ENCODE measurements at places on chromosomes 1 and 21.
A peak's percentile ranks its signal among the peaks of the same experiment; 100 is the strongest.

DNA sequence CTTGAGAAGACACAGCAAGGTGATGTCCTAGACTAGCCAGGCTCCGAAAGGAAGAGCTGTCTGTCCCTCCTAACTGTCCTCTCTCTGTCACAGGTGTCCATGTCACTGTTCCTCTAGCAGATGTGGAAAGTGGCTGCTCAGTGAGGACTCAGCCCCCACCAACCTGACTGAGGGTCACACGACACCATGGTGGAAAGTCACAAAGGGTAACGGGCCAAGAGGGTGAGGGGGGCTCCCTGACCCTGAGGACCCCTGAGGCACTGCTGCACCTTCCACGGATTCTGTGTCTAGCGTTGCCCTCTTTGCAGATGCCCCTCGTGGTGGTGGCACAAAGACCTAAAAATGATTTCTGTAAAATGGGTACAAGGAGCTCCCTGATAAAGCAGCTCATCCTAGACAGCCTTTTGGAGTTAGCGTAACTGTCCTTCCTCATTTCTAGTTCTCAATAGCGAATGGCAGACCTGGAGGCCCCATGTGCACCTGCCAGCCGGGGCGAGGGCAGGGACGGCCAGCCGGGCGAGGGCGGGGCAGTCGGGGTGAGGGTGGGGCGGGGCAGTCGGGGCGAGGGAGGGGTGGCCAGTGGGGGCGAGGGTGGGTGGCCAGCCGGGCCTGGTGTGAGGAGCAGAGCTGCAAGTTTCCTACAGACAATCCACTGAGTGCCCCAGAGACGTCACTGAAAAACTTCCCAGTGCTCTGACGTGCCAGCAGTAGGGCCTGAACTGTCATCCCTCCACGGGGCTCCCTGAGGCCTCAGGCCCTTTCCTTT, 23.4 kb downstream of the POFUT2 start:
- no peak for DNase-seq

DNA sequence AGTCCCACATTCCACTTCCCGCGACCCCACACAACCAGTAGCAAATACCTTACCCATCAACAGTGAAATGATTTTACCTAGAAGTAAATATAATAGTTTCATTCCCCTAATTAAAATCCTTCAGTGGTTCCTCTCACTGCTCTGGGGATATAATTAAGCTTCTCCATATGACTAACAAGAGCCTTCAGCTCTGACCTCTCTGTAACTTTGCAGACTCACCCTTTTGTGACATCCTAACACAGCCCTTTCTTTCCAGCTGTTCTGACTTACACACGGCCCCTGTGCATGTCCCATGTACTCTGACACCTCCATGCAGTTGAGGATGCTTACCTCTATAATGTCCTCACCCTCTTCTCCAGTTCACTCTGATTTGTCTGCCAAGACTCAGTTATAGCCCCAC, 137.3 kb upstream of the SPAG17 start:
- peak; percentile 36 for DNase-seq

- peak; percentile 55 for DNase-seq
Measured at GRCh38 chr1:204254031-204254661, 40.4 kb upstream of the GOLT1A start.

GRCh38 chr1:182525342-182525741, 63.7 kb downstream of the RNASEL start:
- DNase-seq: no peak

DNA sequence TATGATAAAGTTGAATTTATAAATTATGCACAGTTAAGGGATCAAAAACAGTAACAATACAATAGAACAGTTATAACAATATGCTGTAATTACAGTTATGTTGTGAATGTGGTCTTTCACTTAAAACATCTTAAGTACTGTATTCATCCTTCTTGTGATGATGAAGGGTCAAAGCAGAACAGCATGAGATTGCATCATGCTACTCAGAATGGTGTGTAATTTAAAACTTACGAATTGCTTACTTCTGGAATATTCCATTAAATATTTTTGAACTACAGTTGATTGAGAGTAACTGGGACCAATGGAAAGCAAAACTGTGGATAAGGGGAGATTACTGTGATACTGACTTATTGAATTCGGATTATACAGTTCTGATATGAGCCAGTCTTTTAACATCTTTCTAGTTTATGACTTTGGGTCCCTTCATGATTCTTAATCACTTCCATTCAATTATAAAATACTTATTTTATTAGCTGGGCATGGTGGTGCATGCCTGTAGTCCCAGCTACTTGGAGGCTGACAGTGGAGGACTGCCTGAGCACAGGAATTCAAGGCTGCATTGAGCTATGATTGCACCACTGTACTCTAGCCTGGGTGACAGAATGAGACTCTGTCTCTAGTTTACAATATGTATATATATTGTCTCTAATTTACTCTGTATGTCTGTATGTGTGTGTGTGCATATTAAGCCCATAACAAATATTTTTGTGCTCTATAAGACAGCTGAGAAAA, 43.2 kb downstream of the ATP1B1 start:
- no peak for DNase-seq

- peak; percentile 32 for DNase-seq
Measured at GRCh38 chr21:32886339-32886738, 114.8 kb upstream of the PAXBP1 start.

DNA sequence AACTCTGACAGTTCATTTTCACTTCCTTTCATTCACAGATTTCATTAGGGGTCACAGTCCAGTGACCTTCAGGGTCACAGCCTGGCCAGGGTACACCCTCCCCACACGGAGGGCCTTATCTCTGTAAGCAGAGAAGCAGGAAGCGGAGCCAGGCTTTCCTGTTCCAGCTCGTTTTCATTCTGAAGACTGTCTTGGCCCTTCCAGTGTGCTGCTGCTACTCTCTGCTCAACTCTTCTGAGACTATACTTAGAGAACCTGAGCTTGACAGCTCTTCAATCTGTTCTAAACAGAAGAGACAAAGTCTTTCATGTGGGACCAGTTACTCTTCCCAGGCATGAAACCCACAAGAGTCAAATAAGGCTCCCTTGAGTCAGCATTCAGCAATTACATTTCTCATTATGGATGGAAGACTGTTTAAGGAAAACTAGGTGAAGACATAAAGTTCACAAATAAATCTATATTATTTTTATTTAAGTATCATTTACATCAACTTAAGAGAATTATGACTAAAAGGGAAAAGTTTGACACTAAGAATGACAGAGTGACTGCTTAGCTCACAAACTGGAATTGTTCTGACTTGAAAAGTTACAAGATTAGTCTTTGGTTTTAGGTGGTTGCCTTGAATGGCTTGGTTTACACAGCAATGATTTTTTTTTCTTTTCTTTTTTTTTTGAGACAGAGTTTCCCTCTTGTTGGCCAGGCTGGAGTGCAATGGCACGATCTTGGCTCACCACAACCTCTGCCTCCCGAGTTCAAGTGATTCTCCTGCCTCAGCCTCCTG, 4.8 kb upstream of the TDRD10 start:
- DNase-seq: peak; percentile 61

DNA sequence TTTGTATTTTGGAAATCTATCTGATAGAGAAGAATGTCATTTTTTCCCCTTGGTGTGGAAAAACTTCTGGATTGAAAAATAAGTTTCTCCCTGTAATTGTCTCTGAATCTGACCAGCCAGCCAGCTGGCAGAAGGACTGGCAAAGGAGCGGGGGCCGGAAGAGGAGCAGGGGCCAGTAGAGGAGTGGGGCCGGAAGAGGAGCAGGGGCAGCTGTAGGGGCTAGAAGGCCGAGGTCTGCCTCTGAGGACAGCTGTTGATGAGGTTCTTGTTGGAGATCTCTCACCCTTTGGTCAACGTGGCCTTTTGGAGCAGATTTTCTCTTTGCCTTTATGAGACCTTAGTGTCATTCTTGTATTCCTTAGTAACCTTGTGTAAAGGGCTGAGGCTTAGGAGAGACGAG, 121.8 kb downstream of the GALNT2 start:
- no peak for DNase-seq

GRCh38 chr1:96234299-96234698, 487.3 kb upstream of the PTBP2 start:
- DNase-seq: no peak

GRCh38 chr1:24387636-24388175, 25.9 kb downstream of the STPG1 start:
- no peak for DNase-seq

- DNase-seq: no peak
Measured at GRCh38 chr1:37509181-37509580, 5.4 kb downstream of the MEAF6 start.

- DNase-seq: peak; percentile 56
Measured at GRCh38 chr1:41812051-41812450, 106.7 kb downstream of the HIVEP3 start.

- no peak for DNase-seq
Measured at GRCh38 chr1:232754930-232755329, 50.3 kb upstream of the MAP10 start.

DNA sequence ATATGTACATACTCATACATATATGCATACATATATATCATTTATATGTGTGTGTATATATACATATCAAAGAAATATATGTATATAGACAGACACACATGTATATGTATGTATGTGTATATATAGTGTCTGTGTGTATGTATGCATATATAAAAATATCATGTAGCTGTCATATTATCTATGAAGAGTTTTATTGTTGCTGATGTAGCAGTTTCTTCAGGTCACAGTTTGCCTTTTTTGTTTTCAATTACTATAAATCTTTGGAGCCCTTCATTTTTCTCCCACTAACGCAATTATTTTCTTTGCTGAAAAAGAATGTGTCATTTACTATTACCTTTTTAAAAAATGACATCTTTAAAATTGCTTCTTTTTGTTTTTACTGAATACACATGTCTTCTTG, 904.5 kb downstream of the PLA2G4A start:
- no peak for DNase-seq

GRCh38 chr21:40577285-40578043, 269.5 kb downstream of the DSCAM start:
- no peak for DNase-seq

DNA sequence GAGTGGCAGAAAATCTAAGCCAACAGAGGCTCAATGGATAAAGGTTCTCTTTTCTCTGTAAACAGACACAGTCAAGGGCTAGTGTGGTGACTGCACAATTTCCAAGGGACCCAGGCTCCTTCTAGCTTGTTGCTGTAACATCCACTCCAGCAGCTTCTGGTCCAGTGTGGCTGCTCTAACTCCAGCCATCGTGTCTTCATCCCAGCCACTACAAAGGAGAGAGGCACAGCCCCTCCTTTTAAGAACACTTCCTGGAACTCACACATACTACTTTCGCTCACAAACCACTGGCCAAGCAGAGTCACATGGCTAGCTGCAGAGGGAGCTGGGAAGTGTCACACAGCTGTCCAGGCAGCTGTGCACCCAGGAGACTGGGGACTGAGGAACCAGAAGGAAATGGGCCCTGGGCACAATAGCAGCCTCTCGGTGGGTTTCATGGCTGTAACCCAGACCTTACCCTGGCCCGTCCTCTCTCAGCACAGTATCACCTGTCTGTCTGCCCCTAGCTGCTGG, 188.6 kb upstream of the VAMP3 start:
- no peak for DNase-seq

- DNase-seq: no peak
Measured at GRCh38 chr1:33460947-33461629, 11.4 kb upstream of the ZSCAN20 start.

- peak; percentile 46 for DNase-seq
Measured at GRCh38 chr1:6625584-6626149, 999 bp downstream of the THAP3 start.

DNA sequence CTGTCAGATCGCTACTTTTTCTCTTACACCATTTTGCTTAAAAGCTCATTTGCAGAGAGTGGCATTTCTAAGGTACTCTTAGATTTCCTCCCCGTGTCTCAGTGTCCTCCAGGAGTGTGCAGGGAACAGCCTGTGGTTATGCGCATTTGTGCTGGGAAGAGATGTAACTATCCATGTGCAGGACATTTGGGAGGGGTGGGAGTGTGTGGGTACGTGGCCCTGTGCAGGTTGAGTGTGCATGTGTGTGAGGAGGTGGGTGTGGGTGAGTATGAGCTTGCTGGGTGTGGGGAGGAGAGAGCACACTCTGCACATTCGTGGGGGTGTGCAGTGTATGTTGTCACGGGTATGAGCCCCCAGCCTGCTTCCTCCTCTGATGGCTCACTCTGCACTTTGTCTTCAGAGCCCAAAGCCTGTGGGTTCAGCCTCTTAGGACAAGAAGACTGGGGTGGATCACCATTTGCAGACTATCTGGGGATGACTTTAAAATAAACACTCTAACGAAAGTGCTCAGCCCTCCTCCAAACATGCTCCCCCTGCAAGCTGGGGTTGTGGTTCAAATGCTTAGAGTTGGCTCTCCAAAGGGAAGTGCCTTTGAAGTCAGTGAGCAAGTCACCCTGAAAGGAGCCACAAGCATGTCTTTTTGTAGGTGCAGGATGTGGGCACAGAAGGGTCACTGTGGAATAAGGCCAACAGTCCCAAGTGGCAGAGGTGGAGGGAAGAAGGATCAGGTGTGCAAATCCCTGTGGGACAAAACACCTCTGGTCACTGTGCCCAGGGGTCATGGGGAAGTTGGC, 295.4 kb downstream of the RRAGC start:
- no peak for DNase-seq

DNA sequence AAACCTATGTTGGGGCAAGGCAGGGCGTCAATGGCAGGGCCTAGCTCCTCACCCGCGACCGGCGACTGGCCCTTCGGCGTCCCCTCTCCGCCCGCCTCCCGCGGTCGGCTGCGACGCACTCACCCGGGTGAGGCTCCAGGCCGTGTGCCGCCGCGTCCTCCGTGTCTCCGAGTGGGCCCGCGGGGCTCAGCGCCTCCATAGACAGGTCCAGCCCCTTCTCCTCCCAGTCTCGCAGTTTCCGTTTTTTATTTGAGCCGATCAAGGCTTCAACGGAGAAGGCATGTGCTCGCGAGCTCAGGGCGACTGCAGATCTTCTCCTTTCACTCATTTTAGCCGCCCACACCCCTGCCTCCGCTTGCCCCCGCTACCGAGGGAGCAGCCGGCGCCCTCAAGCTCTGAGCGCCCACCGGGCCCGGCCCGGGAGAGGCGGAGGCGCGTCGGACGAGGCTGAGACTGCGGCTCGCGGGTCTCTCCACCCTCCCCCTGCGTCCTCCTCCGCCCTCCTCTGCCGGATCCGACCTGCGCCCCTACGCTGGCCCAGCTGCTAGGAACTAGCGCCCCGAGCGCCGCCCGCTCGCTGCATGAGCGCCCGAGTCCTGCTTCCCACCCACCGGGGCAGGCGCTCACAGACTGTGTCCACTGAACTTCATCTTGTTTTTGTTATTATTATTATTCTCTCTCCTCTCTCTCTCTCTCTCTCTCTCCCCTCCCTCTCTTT, 516 bp downstream of the TBX15 start:
- no peak for DNase-seq

DNA sequence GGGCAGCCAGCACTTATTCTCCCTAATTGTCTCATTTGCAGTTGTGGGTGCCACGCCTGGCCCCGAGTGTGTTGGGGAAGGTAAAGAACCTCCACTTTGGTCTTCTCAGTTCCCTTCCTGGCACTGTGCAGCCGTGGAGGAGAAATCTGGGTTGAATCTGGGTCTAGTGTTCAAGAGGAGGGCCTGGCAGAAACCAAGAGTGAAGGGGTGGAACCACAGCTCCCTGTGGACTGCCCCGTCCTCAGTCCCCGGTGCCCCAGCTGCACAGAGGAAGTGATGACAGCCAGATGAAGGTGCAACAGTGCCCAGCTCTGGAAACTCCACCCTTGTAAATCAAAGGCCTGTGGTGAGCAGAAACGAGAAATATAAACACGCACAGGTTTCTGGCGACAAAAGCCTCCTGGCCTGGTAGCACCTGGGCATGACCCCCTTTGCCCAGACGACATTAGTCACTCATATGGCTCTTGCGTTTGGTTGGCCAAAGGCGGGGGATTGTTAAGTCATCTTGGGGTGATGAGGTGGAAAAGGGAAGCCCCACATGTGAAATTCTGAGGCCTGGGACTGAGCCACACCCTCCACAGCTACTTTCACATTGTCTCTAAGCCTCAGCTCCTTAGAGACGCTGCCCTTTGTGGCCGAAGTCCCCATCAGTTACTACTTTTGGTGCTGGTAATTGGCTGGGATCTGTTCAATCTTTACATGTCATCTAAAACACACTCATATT, 4.2 kb upstream of the ECE1 start:
- DNase-seq: no peak

Measured in small intestine (tissue), 16 donors.